ENCODE measurements at places on chromosomes 4 and X.

- no peak for DNase-seq
Observed at GRCh38 chr4:56513517-56513916, 7.9 kb downstream of the ARL9 start.

- no peak for DNase-seq
Observed at GRCh38 chr4:178080312-178080711, 638.1 kb upstream of the AGA start.

- DNase-seq, result no peak
Observed at GRCh38 chr4:40747207-40747835, 2.4 kb upstream of the NSUN7 start.

DNA sequence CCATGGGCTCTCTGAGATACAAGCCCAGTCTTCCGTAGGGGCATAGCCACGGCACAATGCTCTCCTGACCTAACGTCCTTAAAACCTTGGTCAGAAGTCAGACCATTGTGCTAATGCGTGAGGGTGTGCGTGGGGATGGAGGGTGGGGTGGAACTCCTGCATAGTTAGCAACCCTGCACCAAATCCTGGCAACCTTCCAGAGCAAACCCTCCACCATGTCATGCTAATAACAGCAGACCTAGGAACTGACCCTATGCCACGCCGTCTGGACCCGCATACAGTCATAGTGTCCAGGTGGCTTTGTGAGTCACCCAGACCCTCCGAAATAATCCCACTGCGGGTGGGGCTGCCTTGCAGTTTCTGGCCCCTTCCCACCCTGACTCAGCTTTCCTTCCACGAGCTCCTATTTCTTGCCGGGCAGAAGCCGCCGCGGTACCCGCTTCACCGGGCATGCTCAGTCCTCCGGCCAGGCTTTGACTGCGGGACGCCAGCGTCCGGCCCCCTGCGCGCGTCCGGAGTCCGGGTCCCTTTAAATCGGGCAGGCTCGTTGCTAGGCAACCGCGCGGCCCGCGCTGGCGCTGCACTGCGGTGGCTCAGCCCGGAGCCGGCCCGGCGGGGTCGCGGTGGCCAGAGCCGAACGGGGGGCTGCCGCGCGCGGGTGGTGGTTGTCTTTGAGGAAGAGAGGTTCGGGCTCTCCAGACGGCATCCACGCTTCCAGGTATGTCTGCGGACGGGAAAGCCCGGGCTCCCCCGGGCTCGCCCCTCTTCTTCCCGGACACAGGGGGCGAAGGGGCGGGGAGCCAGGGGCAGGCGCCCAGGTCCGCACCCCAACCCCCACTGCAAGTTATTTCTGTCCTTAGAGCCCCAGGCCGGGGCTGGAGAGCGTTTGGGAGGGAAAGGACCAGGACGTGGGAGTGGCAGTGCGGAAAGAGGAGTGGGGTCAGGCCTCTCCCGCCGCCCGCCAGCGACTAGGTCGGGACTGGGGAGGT is at the start of gene CCDC160:
TSS of gene CCDC160 (plus strand) at position 557 of the 989 bp plus-strand sequence. CDS start 7,619 bp downstream, outside the sequence.
- peak; percentile 68 for DNase-seq

- no peak for DNase-seq
Observed at GRCh38 chrX:50615570-50616158, 145.0 kb upstream of the DGKK start.

DNA sequence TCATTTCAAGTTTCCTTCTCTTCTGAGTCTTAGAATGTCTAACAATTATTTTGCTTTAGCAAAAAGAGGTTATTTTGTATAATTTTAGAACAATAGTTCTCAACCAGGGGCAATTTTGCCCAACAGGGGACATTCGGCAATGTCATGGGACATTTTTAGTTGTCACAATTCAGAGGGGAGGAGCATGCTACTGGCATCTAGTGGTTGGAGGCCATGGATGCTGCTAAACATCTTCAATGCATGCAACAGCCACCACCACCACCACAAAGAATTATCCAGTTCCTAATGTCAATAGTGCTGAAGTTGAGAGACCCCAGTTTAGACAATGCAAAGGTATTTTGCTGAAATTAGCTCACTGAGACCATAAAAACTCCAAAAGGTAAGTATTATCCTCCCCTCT is 122.5 kb downstream of the ARHGAP6 start:
- no peak for DNase-seq

DNA sequence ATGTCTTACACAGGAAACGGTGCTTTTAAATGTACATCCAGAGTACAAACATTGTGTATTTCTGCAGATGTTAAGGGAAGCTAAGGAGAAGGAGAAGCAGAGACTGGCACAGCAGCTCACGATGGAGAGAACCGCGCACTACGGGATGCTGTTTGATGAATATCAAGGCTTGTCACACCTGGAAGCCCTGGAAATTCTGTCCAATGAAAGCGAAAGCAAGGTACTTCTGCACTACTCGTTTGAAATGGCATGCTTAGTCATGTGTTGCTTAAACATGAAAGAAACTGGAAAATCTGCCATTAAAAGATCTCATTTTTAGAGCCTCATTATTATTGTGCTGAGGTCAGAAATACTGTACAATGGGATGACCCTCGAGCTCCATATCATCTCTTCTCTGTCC is 47.2 kb downstream of the FAM114A1 start:
- no peak for DNase-seq

GRCh38 chrX:45527834-45528233 is 327.2 kb upstream of the DIPK2B start:
- no peak for DNase-seq

GRCh38 chr4:8351931-8352367 is 82.4 kb downstream of the HTRA3 start:
- peak; percentile 65 for DNase-seq

GRCh38 chr4:128720270-128720669 is 89.2 kb upstream of the JADE1 start:
- no peak for DNase-seq

- no peak for DNase-seq
Observed at GRCh38 chrX:133726211-133726630, 259.2 kb downstream of the GPC3 start.
